ENCODE measurements at places on chromosomes 1 and 21.

GRCh38 chr1:174680101-174680500, 232.3 kb downstream of the GPR52 start:
- DNase-seq, result no peak

DNA sequence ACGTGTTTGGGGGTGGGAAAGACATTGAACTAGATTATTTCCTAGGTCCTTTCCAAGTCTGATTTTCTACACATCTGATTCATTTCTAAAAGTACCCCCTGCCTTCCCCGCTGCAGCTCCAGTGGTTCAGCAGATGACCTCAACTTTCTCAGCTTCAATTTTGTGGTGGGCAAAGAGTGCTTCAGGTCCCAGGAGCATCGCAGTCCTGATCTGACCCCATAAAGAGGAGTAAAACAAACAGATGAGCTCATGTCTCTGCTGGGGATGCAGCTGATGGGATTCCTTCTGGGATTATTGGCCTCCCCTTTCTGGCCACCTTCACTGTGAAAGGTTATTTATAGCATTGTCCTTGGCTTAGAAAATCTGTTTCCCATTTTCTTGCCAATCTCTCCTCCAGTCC, 337.0 kb upstream of the PLXNA2 start:
- no peak for DNase-seq

DNA sequence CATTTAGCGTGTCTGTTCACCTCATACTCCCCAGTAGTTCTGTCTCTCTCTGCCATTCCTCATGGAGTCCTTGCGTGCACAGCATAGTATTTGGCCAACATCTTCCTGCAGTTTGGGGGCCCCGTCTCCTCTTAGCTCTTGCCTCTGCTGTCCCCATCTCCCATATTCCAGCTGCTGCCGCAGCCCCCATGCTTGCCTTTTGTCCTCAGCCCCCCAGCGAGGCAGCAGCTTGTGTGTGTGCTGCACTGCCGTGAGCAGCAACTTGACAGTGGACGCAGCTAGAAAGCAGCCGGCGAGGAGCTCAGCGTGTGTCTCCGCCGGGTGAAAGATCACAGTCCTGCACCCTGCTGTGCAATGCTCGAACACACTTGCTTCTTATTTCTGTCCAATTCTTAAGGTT, 164.2 kb upstream of the COL6A1 start:
- no peak for DNase-seq

DNA sequence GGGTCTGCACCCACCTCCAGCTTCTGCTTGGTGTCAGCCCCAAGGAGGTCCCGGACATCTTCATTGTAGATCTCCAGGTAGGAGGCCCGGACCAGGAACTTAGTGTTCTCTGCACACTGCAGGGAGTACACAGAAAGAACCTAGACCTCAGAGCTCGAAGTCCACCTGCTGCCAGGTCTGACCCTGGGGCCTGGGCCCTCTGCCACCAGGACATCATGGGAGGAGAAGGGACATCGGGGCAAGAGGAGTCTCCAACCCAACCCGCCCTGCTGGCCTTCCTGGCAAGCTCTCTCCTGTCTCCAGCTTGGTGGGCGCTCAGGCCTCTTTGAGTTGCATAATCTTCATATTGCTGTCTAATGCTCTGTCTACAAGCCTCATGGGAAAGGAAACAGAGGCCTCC, 4.4 kb downstream of the KIF17 start:
- no peak for DNase-seq

DNA sequence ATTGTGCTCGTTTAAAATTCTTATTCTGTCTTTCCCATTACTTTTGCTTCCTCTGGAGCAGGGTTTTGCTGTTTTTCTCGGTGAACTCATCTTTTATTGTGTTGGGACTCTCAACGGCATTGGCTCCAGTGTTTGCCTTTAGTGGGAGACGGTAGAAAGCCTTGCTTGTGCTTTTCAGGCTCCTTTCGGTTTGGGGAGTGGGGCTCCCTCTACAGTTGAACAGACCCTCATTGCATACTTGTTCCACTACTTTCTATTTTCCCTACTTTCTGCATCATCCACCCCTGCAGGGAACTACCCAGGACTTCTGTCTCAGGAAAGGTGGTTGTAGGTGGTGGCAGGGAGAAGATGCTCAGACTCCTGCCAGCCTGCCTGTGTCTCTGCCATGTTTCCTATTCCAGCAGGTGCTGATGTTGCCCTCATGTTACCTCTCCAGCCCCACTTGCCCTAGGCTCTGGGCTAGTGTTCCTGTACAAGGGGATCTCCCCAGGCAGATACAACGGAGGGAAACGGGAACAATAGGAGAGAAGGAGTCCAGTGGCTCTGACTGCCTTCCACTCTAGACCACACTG, 68.5 kb upstream of the ZBTB18 start:
- no peak for DNase-seq

GRCh38 chr1:205534444-205534985, 30.0 kb downstream of the CDK18 start:
- no peak for DNase-seq

GRCh38 chr1:205593532-205593931, 38.3 kb downstream of the ELK4 start:
- no peak for DNase-seq

GRCh38 chr1:180175291-180175690, 20.6 kb downstream of the QSOX1 start:
- DNase-seq, result no peak

GRCh38 chr1:53375440-53375839, 47.6 kb upstream of the LRP8 start:
- DNase-seq, result no peak

DNA sequence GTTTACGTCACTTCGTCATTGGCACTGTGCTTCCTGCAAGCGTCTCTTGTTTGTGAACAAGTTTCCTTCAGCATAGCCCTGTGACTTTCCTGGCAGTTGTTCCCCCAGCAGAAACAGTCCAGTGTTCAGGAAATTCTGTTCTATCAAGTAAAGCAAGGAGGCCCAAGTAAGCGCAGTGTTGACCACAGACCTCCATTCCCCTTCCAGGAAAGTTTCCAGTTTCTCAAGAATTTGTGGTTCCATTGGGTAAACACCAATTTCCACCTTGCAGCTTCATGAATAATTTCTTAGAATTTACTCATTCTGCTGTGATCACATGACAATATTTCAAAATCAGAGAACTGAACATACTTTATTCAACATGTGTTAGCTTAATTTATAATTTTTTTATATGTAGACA, 88.5 kb upstream of the ETV3 start:
- no peak for DNase-seq

DNA sequence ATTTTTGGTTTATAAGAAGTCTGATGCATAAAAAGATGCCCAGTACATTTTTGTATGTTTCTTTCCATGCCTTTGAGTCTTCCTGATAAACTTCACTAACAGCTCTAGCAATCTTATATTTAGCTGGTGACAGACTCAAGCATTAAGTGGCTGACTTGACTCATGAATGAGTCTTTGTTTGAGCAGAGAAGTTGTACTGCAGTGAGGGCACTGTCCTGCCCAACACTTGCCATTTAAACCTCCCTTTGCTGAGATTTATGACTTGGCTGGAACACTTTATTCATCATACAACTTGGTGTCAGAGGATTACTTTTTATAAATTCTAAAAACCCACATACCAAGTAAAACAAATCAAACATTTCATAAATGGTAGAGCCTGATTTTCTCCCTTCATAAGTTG, 14.6 kb upstream of the CAMSAP2 start:
- no peak for DNase-seq

- no peak for DNase-seq
Observed at GRCh38 chr1:235006816-235007215, 121.8 kb downstream of the TOMM20 start.

- DNase-seq, result no peak
Observed at GRCh38 chr1:65267271-65267670, 42.1 kb upstream of the DNAJC6 start.

DNA sequence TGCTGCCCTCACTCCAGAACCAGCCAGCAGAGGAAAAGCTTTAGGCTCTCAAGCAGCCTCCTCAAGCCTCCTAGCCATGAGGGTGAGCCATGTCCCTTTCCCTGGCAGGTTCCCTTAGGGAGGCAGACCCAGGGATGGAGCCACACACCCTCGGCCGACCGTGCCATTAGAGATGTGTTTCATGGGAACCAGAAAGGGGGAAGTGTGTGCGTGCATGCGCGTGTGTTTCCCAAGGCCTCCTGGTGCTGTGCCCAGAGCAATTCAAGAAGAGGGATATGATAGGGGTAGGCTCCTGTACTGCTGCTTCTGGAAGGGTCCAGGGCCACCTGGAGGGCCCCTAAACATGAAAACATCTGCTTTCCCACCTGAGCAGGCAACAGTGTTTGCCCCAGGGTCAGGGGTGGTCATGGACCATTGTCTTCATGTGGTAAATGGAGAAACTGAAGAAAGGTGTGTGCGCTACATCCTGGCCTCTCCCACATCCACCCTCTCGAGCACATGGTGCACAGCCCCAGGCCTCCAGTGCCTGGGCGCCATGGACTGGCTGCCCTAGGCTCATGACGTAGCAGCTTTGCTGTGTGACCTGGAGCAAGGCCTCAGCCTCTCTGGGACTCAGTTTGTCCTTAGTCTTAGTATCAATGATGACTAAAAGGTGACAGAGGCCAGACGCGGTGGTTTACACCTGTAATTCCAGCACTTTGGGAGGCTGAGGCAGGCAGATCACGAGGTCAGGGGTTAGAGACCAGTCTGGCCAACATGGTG, 48.1 kb downstream of the SYF2 start:
- no peak for DNase-seq

DNA sequence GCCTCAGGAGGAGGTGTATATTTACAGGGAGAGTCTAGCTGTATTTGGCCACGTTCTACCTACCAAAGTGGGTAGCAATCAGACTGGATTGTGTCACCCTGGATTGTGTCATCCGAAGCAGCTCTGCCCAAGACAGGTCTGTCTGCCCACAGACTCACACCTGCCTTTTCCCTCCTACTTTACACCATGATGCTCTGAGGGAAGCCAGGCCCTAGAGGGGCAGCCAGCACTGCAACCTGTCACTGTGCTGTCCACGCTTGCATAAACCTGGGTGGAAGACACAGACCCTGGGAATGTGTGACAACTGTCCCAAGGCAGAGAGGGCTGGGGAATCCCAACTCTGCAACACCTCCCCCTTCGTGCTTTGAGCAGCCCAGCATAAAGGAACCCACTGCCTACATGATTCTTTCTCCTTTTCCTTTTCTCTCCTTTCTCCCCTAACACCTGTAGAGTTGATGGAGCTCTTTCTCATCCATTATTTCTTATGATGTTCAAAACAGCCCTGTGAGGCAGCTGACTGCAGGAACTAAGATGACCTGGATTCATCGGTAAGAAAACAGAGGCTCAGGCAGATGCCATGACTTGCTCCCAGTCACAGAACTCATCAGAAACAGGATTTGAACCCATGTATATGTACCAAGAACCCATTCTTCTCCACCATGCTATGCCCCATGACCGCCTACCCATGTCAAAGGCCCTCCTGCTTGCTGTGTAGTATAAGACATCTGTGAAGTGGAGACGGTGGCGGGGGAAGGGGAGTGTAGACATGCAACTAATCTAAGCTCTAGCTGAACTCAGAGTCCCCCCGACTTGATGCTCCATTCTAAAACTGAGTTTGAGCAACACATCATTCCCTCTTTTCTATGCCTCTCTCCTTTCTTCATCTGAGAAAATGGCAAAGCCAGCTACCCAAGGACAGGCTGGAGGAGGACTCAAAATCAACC, 55.9 kb downstream of the ITPKB start:
- DNase-seq, result peak; percentile 45

- DNase-seq, result no peak
Observed at GRCh38 chr1:108051631-108052377, 86.8 kb upstream of the VAV3 start.

GRCh38 chr21:41371685-41372030, 9.8 kb downstream of the MX2 start:
- DNase-seq, result no peak

GRCh38 chr1:158121604-158122254, 59.0 kb upstream of the CD1D start:
- peak; percentile 12 for DNase-seq

GRCh38 chr1:175554586-175554985, 188.8 kb downstream of the TNR start:
- no peak for DNase-seq

DNA sequence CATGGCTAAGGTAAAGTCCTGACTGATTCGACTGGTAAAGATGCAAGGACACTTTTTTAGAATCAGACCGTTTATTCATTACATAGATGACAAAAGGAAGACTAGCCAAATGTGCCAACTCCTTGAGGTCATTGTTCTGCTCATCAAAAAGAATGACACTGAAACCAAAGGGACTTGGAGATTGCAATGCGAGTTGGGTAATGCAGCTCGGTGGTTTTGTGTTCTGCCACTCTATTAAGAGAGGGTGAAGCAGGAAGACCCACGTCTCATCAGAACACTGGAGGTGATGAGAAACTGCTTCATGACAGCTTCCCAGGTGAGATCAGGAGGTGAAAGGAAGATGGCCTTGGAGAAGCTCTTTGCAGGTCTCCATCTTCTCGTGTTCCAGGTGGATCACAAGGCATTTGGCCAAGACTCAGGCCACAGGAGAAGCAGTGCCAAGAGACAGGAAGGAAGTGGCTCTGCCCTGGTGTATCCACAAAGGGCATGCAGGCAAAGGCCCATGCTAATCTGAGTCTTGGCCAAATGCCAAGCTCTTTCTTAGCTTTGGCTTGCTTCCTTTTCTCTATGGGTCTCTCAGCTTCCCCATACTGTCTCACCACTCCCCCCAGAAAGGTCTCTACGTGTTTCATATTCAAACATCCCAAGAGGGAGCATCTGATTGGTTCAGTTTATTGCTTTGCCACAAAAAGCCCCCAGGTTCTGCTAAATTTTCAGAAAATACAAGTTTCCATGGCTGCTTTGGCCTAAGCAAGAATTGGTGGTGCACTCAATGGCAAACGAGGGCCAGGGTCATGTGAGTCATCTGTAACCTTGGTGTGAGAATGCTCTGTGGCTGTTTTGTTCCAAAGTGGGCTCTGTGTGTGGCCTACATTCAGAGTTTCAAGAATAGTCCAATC, 5.7 kb upstream of the CCT8 start:
- peak; percentile 45 for DNase-seq

DNA sequence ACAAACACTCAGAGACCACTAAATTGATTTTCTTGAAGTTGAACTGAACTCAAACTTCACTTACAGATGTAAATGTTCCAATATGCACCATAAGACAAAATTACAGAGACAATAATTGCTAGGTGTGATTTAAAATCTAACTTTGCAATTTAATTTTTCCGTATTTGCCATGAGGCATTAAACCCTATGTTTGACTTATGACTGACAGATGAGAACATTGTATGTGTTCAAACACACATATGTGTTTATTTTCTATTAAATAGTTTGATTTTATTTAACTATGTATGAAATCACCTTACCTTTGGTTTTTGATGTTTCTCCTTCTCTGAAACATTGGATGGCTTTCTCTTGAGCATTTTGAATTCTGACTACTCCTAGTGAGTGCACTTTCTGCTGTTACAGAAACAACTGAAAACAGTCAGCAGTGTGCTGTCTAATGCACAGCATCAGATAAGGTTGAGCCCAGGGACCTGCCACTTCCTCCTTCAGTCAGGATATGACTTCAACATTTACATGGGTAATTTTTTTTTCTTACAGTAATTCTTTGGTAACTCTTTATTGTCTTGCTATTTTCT, at the start of gene SAMSN1:
Gene SAMSN1 (minus strand): TSS at position 410 of the 575 bp plus-strand sequence. CDS start 54 bp downstream, at position 356.
- peak; percentile 75 for DNase-seq

GRCh38 chr1:169699707-169700106, 11.7 kb downstream of the SELL start:
- no peak for DNase-seq
